ENCODE measurements at places on chromosomes 3 and 15.

DNA sequence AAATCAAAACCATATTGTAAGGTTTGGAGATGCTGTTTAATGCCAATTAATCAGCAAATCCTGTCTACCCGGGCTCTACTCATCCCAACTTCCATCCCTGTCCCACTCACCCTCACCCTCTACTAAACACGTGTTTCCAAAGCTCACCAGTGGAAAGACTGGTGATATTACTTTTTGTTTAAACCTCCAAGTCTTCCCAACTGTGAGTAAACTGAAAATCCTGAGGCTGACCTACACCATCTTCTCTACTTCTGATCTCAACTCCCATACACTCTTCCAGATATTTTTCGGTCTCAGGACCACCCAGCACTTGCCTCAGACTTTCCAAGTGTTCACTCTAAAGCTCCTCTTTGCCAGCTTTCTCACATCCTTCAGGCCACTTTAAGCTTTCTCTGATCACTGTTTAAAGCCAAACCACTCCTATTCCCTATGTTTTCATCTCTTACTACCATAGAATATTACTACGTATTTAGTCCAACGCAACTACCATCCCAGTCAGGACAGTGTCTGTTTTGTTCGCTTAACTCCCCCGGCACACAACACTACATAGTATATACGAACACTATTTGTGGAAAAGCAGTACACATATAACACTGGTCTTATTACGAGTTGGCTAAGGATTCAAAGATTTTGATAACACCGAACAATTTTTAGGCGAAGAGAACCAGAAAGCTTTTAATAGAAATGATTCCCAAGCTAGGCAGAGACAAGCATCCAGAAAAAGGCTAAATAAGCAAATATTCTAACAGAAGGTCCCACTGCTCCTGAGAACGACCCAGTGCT, 684 bp downstream of the RPL4 start:
- no peak for DNase-seq

GRCh38 chr3:107629566-107629965, 106.8 kb downstream of the BBX start:
- no peak for DNase-seq

GRCh38 chr3:22419261-22419660, 668.3 kb upstream of the ZNF385D start:
- no peak for DNase-seq

DNA sequence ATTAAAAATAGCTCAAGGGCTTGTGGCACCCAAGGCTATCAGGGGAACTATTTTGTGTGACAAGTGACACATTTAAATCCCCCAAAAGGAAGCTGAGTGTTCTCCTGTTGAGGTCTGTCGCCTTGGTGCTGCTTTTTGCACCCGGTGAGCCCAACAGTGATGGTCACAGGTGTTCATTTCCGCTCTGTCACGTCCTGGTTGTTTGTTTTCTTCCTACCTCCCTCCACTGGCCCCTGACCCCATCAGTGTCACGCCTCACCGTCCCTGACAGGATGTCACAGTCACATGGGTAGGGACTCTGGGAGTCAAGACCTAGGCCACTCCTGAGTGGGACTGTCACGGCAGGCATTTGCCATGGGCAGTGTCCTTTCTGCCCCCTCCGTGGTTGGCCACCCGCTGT, 11.2 kb downstream of the SLCO3A1 start:
- DNase-seq: no peak

DNA sequence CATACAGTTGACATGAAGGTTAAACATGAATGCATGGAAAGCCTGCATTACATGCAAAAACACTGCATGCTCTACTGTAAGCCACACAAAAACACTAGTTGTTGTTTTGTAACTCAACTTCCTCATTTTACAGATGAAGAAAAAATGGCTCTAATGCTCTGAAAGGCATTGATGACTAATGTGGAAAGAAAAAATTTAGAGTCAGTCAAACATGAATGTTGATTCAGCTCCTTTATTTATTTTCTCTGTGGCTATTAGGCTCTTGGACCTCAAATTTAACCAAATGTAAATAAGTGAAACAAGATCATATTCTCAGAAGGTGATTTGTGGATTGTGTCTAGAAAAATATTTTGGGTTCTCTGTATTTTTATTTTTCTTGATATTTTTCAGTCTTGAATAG, 336.7 kb upstream of the ZNF717 start:
- DNase-seq: no peak

GRCh38 chr3:10982782-10983181, 9.8 kb upstream of the SLC6A1 start:
- no peak for DNase-seq

- peak; percentile 68 for DNase-seq
These were observed 2.4 kb upstream of the CD96 start for GRCh38 chr3:111539351-111540331.

DNA sequence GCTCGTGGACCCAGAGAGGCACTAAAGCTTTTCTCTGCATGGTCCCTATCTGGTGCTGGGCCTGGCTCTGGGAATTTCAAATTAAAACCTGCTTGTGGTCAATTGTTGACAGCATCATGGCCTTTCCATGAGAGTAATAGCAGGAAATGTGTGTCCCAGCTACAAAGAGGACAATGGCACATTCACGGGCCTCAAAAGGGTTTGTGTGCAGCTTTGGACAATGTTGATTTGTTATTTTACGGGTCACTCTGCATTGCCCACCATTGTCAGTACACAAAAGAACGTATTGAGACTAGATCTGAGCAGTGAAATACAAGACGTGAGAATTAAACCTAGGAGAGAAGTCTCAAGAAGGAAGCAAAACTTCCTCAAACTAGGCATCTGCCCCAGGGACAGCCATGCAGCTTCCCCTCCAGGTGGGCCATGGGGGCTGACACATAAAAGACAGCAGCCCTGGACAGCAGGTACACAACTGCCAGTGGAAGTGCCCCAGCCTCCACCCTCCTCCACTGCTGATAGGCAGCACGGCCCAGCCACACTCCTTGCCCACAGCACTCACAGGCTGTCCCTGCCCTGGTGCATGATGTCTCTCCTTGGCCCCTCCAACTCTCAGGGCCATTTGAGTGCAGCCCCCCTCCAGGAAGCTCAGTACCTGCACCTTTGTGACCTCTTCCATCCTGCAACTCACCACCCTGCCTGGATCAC, 15.9 kb upstream of the LTF start:
- DNase-seq: no peak

GRCh38 chr15:68081869-68082505, 27.9 kb downstream of the PIAS1 start:
- no peak for DNase-seq

DNA sequence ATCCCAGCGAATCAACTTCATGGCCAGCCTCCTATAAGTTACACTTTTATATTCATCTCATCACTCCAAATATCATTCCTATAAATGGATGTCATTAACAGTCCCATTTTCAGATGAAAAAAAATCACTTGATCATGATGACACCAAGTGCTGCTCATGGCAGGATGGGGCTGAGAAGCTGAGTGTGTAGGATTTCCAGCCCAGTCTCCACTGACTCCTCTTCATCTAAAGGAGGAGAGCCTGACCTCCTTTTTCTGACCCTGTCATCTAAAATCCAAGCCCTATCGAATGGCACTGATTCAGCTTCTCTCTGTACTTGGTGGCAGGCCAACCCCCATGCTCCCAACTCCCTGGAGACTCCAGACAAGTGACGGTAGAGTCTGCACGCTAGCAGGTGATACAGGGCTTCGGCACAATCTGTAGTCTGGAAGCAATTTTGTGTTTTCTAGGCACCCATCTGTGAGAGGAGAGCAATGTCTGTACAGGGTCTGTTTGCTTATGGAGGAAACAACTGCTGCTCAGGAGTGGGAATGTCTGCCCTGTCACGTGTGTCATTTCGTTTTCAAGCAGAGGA, 103.2 kb downstream of the EPHB1 start:
- DNase-seq: no peak

GRCh38 chr15:62357431-62357830, 192.3 kb upstream of the C2CD4B start:
- DNase-seq: no peak

- no peak for DNase-seq
These were observed 162.4 kb upstream of the CGNL1 start for GRCh38 chr15:57213862-57214261.

DNA sequence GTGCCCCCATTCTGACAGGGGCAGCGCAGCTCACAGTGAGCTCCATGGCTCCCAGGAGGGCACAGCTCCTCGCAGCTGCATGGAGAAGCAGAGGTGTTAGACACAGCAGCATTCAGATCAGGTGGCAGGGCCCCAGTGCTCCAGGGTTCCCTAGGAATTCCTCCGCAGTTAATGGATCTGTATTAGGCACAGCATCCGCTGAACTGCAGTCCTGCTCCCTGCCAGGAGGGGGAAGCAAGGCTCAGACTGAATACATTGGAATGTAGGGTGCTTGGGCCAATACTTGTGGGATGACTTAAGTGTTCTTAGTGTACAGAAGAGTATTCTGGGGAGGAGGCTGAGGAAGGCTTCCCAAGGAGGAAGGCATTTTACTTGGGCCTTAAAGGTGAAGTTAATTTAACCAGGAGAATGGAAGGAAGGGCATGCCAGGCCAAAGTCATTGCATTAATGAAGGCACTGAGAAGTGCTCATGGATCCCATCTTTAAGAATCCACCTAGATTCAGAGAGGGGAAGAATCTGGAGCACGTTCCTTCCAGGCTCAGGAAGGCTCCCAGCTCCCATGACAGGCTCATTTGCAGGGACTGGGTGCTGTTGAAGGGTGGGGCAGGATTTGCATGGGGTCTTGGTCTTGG, 111.6 kb downstream of the RAB11A start:
- peak; percentile 84 for DNase-seq

- DNase-seq: no peak
These were observed 437.8 kb downstream of the RBMS3 start for GRCh38 chr3:29718661-29719065.

DNA sequence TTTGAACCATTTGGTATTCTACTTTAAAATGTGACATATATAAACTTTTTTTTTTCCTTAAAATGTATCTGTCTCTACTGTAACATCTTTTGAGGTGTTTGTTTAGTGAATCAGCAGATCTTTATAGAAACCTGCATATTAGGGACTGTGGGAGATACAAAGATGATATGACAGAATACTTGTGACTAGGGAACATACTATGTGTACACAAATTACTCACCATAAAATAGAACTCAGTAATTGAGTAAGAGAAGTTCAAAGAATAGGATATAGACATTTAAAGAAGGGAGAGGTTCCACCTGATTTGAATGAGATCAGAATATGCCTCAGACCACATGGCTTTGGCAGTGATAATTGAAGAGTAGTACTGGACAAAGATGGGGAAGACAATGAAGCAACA, 47.9 kb downstream of the ATP2C1 start:
- DNase-seq: no peak

GRCh38 chr3:171874879-171875278, 31.7 kb downstream of the TMEM212 start:
- no peak for DNase-seq

DNA sequence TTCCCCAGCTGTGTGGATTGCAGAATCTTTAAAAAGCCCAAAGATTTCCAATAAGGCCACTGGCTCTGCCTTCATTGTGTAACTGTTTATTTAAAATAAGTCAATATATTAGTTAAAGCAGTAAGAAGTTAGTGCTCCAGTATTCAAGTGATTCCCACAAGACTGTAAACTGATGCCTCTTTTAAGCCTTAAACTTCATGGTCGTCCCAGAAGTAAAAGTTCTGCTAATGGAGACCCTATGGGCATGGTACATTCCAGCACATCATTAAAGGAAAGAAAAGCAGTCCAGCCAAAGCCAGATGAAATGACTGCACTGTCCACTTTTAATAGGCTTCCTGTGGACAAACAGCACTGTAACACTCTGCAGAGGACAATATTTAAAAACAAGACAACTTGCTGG, 512.6 kb downstream of the MECOM start:
- DNase-seq: no peak

GRCh38 chr3:167950212-167950611, 145.5 kb downstream of the GOLIM4 start:
- no peak for DNase-seq

DNA sequence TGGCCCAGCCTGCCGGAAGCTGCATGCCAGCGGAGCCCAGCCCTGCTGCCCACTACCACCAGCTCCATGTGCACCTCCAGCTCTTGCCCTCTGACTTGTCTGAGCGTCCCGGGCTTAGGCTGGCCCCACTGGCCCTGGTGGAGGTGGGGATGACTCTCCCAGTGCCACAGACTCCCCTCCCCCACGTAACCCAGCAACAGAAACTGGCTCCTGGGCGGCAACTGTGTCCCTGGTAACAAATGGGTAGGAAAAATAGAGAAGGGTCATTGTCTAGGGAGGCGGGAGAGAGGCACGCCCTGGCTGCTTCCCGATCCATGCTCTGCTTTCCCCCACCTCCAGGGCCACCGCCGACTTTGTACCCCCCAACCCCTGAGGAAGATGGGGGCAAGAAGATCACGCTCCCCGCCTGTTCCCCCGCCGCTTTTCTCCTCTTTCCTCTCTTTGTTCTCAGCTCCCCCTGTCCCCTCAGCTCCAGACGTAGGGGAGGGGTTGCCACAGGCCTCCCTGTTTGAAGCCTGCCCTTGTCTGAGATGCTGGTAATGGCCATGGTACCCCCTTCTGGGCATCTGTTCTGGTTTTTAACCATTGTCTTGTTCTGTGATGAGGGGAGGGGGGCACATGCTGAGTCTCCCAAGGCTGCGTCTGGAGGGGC, 10.8 kb upstream of the SEMA3B start:
- DNase-seq: no peak

DNA sequence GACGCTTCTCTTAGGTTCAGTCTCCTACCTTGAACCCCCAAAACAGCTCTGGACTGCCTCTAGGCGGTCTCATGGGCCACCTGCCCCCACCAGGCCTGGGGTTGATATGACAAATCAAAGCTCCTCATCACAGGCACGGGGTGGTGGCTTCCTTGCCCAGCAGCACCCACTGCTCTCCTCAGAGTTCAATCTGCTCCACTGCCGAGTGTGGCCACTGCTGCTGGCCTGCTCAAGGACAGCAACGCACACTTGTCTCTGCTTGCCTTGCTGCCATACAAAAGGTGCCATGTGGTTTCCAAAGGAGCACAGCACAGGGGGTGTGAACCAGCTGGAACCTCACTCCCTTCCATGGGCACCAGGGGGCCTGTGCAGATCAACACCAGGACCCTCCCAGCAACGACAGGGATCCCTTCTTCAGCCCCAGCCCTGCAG, 10.2 kb downstream of the KBTBD13 start:
- DNase-seq: peak; percentile 37

- DNase-seq: peak; percentile 60
These were observed 44.6 kb downstream of the CMTM6 start for GRCh38 chr3:32457971-32458471.

DNA sequence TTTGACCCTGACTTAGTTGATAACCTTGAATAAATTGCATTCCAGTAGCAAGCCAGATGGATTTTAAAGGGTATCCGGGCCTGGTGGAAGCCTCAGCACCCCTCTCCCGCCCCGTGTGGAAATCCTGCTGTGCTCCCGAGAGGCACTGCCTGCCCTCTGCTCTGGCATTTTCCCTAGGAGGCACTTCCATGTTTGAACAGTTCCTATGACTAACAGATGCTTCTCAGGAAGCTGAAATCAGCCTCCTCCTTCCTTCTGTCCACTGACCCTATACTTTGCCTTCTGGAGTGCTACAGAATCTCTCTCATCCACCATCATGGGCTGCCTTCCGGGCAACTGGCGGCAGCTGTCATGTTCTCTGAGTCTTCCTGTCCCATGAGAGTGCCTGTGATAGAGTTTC, 90.8 kb downstream of the GABRG3 start:
- DNase-seq: no peak

Data from ELF-1 (cell line).